Foreskin fibroblast (primary cell): ENCODE measurements at places on chromosomes 3 and 15.

DNA sequence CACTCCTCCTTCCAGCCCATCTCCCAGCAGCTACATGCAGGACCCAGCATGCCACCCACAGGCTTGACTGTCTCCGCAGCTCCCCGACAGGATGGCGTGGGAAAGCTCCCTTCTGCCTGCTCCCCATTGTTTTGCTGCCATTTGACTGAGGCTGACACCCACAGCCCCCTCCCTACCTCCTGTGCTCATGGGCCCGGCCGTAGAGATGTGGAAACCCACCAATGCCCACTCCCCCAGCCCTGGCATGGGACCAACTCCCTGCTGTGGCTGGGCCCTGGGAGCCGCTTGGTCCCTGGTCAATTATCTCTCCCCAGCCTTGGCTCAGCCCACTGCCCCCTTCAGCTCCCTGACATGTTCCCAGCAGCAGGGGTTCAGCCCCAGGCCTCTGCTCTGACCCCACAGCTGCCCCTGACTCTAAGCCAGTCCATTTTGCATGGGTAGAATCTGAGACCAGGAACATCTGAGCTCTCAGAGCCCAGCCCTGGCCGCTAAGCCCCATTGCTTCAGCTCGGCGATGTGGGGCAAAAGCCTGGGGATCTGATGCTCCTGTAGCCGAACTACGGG lies 8.2 kb downstream of the C3orf22 start:
- no peak for DNase-seq

- no peak for DNase-seq
These were observed 24.7 kb downstream of the PCOLCE2 start for GRCh38 chr3:142863930-142864920.

- no peak for DNase-seq
These were observed 89.9 kb downstream of the IL12A start for GRCh38 chr3:160078533-160078932.

- no peak for DNase-seq
These were observed 195.1 kb downstream of the OTOL1 start for GRCh38 chr3:161691677-161692076.

DNA sequence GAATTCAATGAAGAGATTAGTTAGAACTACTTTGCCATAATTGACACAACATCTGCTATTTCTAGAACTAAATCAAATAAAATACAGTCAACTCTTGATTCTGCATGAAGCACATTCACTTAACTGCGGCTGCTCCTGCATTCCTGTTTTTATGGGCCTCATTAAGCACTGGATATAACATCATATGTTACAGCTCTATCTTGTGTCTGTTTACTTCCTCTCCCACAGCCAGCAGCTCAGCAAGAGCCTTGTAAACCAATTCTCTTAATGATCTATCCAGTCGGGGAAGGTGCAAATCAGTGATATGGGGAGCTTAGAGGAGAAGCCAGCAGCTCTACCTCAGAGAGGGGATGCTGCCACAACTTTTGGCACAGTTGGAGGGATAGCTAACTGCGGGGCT lies 329.2 kb downstream of the ARRDC4 start:
- no peak for DNase-seq

GRCh38 chr3:64642327-64643151 lies 45.3 kb downstream of the ADAMTS9 start:
- DNase-seq, result peak; percentile 49

DNA sequence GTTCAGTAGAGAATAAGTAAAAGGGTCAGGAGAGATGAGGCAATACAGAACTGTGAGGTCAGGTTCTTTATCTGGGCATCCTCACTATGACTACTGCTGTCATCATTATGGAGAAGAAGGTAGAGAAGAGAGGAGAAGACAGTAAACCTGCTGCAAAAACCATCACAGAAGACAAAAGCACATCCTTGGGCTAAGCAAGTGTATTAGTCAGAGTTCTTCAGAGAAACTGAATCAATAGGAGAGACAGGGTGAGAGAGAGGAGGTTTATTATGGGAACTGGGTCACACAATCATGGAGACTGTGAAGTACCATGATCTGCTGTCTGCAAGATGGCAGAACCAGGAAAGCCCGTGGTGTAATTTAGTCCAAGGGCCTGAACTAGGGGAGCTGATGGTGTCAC lies 9.5 kb upstream of the ABHD17C start:
- no peak for DNase-seq

DNA sequence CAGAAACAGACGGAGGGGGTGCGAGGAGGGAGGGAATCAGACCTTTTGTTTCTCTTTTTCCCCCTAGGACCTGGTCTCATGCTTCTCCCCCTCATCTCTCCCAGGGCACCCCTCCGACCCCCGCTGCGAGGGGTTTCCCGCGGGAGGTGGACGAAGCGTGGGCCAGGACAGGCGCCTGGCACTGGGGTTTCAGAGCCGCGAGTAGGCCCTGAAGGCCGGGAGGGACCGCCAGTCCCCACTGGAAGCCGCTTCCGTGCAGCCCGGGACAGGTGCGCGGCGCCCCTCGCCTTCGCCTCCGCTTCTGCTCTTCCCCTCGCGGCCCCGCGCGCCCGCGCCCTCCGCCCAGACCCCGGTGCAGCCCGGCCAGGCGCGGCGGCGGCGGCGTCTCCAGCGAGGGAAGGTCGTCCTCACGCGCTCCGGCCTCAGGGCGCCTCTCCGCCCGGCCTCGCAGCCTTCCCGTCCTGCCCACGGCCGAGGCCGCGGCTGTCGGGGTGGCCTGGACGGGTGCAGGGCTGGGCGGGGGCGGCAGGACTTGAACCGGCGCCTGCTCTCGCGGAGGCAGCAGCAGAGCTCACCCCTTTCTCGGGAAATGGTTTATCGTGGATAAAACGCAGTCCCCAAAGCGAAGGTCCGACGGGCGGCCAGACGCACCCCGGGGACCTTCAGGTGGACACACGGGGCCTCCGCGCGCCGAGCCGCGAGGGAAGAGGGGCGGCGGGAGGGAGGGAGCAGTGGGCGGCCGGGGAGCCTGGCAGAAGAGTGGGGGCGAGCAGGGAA lies 31.5 kb upstream of the ADAMTS17 start:
- no peak for DNase-seq

DNA sequence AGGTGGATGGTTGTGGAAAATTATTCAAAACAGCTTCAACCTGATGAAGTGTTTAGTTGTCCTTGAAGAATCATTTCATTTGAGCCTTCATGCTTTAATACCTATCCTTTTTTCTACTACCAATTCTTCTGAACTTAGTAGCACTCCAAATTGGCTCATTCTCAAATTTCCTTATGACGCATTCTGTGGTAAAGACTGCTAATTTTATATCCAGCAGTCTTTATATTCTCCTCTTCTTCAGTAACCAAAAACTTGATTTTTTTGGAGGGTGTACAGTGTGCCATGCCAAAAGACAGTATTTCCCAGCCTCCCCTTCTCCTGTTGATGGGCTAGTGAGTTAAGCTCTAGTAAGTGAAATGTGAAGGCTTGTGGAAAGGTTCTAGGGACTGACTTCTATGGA lies 25.2 kb downstream of the CGNL1 start:
- no peak for DNase-seq

- peak; percentile 53 for DNase-seq
These were observed 218.7 kb upstream of the MDFIC2 start for GRCh38 chr3:70531063-70531657.

DNA sequence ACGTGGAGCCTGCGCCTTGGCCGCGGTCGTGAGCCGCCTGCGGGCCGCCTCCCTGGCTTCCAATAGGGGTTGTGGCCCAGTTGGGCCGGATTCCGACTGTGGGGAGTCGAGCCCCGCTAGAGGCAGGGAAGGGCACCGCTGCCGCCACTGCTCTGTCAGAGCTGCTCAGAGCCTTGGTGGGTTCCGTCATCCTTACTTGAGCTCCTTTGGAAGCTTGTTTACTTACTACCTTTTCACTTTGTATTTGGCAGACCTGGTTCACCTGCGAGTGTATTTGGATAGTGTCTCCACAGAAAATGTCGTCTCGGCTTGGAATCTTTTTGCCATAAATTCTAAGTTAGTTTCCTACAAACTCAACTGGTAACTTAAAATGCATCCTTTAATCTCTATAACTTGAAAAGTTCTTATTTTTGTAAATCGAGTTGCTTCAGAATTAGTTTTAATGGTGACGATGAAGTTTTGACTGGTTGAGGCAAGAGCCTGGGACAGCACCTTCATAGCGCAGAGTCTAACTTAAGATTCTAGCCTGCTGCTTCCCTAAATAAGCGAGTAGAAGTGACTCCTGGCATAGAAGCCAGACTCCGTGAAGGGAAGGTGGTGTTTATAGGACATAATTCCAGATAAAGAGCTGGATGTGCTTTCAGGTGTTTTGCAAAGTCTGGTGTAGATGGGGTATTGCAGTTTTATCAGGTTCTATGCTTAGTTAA lies 800 bp downstream of the DAG1 start:
- peak; percentile 39 for DNase-seq

DNA sequence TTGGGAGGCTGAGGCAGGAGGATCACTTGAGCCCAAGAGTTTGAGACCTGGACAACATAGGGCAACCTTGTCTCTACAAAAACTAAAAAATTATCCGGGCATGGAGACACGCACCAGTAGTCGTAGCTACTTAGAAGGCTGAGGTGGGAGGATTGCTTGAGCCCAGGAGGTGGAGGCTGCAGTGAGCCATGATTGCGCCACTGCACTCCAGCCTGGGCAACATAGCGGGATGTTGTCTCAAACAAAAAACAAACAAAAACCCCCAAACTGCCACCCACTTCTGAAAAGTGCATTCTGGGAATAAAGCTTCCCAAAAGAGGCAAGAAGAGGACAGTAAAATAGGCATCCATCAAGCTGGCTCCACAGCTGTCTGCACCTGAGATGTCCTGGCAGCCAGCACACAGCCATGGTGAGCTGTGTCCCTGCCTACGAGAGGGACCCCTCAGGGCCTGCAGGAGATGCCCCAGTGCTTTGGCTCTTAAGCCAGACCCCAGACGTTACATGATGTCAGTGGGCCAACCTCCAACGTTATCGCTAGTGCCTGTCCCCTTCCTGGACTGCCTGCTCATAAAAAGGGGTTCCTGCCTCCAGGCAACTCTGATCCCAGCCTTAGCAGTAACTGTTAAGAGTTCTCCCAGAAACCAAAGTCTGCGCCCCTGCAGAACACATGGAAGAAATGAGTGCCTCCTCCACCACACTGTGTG lies 101.1 kb downstream of the LRIG1 start:
- DNase-seq, result no peak

- no peak for DNase-seq
These were observed 49.5 kb downstream of the ARHGAP31 start for GRCh38 chr3:119343719-119344118.

GRCh38 chr3:27380433-27381357 lies 11.5 kb upstream of the NEK10 start:
- no peak for DNase-seq

GRCh38 chr3:148911173-148911572 lies 46.1 kb downstream of the CPA3 start:
- DNase-seq, result no peak

DNA sequence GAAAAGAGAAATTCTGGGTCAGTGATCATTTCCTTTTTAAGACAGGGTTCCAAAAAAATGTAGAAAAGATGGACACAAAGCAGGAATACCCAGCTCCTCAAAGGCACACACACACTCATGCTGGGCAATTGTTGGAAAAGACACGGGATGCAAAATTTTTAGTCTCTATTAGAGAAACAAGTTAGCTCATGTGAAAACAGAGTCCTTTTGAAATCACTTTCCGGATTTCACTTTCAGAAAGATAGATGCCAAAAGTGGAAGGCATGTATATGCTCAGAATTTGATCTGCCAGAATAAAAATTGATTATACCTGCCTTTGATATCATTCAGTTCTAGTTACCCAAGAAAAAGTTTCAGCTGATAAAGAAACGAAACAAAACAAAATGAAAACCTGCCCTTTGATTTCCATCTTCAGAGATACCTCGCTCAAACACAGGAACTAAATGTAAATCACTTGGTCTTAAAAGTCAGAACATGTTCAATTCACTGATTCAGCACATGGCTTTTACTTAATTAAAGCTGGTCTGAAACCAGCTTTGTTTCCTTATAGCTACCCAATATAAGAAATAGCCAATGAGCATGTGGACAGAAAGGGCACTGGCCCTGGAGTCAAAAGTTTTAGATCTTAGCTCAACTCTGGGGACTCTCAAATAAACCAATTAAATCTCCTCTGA lies 52.8 kb downstream of the PLD1 start:
- DNase-seq, result no peak

- DNase-seq, result no peak
These were observed 123.7 kb upstream of the IGSF10 start for GRCh38 chr3:151584566-151584965.

GRCh38 chr3:78313332-78313731 lies 1273.4 kb downstream of the ROBO2 start:
- no peak for DNase-seq

DNA sequence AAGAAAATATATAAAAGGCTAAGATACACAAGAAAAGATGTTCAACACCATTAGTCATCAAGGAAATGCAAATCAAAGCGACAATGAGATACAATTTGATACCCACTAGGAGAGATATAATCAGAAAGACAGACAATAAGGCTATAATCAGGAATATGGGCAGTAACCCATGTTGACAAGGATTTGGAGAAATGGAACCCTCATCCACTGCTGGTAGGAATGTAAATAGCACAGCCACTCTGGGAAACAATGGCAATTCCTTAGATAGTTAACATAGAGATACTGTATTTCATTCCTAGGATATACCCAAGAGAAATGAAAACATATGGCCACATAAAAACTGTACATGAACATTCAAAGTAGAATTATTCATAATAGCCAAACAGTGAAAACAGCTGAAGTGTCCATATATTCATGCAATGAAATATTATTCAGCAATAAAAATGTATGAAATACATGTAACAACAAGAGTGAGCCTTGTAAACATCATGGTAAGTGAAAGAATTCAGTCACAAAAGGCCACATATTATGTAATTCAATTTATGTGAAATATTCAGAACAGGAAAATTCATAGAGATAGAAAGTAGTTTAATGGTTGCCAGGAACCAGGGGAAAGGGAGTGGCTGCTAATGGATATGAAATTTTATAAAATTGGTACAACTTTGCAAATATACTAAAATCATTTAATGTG lies 18.2 kb upstream of the COL8A1 start:
- no peak for DNase-seq

DNA sequence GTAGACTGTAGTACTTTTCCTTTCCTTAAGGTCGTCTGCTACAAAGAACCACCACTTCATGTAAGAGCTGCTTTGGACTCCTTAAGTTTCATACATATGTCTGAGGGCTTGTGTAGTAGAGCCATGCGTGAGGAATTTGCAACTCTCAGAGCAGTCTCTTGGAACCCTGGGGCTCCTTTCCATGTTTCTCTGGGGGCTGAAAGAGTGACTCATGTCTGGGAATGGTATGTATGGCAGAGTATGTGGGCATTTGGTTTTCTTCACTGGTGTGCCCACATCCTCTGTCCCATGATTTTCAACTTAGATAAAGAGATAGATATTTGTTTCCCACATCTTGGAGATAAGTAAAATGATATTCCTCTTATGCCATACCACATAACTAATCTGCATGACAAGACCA lies 20.6 kb upstream of the RBM5 start:
- peak; percentile 40 for DNase-seq

GRCh38 chr3:192831111-192831644 lies 86.5 kb downstream of the MB21D2 start:
- DNase-seq, result peak; percentile 76

DNA sequence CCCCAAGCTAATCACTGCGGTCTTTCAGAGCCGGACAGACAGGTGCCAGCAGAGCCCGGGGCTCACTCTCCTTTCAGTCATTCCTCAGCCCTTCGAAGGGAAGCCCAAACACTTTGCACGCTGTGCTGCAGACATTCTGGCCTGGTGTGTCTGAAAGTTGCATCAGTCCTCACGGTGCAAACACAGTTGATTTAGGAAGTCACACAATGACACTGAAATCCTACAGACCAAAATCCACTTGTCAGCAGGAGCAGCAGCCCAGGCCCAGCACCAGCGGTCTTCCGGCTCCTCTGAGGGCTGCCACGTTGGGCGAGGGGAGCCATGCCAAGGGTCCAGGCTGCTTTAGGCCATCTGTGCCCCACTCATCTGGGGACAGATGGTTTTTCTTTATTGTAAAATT lies 61.6 kb downstream of the RGMA start:
- peak; percentile 48 for DNase-seq
